Sigmoid colon (tissue), 7 donors: ENCODE measurements at places on chromosomes 1 and 21. TPM values are rescaled to one million over a fixed set of nuclear protein-coding genes. Genes with fewer than 3 reads are reported as not detected.

The FBLIM1 gene
- 50.1 TPM for total RNA-seq

The NUDT4B gene
- 16.3 TPM for total RNA-seq

The CDCA8 gene
- 0.16 TPM for total RNA-seq

The CFAP410 gene
- total RNA-seq, result 27.0 TPM

The DNM3 gene
- total RNA-seq, result 5.0 TPM

The AJAP1 gene
- 0.95 TPM for total RNA-seq

The SELE gene
- not detected for total RNA-seq

The PWP2 gene
- total RNA-seq, result 1.4 TPM
